ENCODE measurements at places on chromosomes 5 and 9.

GRCh38 chr5:127297348-127298035, 6.9 kb downstream of the MEGF10 start:
- H3K4me3 ChIP-seq = no peak overlapping the region
- DNase-seq = no peak
- no peaks in the 10 kb centered on the region for H3K4me1 ChIP-seq
- no peak overlapping the region for H3K27ac ChIP-seq

GRCh38 chr5:72985719-72986118, 29.9 kb downstream of the FCHO2 start:
- H3K4me3 ChIP-seq = no peak overlapping the region
- peaks cover 17% of the 10 kb centered on the region for H3K36me3 ChIP-seq
- no peaks in the 10 kb centered on the region for H3K27me3 ChIP-seq
- no peak overlapping the region for H3K27ac ChIP-seq

- peaks cover 40% of the 10 kb centered on the region for H3K36me3 ChIP-seq
- no peak overlapping the region for H3K27ac ChIP-seq
- no peak overlapping the region for H3K4me3 ChIP-seq
- H3K4me1 ChIP-seq = peaks cover 16% of the 10 kb centered on the region
Observed at GRCh38 chr5:138000102-138000723, 32.7 kb downstream of the FAM13B start.

DNA sequence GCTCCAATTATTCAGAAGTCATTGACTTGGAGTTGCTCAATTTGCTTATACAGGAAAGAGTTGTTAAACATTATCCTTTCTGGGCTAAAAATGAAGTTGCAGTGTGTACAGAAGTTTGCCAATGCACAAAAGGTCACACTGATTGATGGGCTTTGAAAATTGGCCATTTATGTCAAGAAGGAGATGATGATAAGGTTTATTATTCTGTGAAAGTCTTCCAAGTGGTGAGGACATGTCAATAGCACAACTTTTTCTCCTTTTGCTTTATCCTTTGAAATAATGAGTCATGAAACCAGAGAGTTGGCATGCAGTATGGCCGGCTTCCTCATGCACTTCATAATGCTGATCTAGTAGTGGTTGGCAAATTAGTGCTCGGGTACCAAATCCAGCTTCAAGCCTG, 848.5 kb upstream of the WWC1 start:
- DNase-seq = no peak
- H3K4me3 ChIP-seq = no peak overlapping the region
- H3K36me3 ChIP-seq = no peaks in the 10 kb centered on the region
- H3K27me3 ChIP-seq = no peaks in the 10 kb centered on the region
- H3K27ac ChIP-seq = no peak overlapping the region

DNA sequence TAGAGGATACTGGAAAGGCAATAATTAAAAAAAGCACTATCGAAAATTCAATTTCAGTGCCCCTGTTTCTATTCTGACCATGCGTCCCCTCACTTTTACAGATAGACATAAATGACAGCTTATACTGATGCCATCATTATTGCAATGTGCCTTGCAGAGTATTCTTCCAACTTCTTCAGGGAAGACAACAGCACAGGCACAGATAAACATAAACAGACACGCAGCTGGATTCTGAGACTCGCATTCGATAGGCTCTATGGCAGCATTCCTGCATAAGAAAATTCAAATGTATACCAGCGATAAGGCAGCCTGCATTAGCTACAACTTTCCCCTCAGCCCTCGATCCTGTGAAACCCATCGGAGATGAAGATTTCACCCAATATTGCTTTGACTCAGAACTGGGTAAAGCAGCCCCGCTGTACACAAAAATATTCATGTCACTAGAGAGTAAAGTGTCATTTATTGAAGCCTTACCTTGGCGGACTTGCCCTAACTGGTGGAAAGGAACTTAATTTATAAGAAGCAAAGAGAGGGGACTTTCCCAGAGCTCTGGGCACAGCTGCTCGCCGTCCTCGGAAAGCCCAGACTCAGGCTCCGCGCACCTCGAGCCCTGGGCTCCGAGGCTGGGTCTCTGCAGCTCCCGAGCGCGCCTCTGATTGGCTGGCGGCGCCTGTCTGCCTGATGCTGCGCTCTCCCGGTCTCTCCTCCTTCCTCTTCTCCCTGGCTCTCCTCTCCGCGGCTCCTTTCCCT, at the start of gene CDH18:
CDH18 (minus strand) TSS at position 589 of the 750 bp plus-strand sequence. CDS start 149,214 bp downstream, outside the sequence.
- no peaks in the 10 kb centered on the region for H3K36me3 ChIP-seq
- no peak within 1 kb of the TSS for H3K4me3 ChIP-seq
- no peak for DNase-seq
- H3K4me1 ChIP-seq = no peaks in the 10 kb centered on the region
- no peaks in the 10 kb centered on the region for H3K27me3 ChIP-seq

DNA sequence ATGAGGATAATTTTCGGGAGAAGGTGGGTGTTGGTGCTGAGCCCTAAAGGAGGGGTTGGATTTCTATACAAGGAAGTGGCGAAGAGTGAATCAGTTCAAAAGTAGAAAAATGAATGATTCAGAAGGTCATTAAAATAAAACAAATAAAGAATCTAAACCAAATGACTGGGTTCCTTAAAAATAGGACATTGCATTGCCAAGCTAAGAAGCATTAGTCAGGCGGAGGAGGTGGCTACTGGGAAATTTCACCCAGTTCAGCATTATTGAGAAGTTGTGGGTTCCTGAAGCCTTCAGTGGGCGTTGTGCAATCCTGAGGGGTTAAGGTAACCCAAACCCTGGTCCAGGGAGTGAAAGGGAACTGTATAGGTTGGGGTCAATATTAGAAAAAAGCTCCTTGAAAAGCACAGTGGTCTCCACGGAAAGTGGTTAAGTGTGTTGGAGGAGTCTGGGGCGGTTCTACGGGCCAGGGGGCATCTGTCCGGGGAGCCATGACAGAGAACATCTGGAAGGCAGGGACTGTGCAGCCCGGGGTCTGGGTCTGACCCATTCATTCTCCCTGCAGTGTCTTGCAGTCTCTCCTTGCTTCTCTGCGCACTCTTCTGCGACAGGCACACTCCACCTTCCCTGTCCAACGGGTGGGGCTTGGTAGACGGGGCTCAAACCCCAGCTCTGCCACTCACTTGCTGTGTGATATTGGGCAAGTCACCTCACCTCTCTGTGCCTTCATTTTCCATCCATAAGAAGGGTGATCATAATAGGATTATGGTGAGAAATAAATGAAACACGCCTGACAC, 27.6 kb upstream of the DUSP1 start:
- peaks cover 2% of the 10 kb centered on the region for H3K27me3 ChIP-seq
- DNase-seq = no peak
- no peak overlapping the region for H3K4me3 ChIP-seq
